ENCODE measurements at places on chromosomes 16 and 17.

- DNase-seq, result no peak
These were observed 481 bp downstream of the PDK2 start for GRCh38 chr17:50095626-50096037.

DNA sequence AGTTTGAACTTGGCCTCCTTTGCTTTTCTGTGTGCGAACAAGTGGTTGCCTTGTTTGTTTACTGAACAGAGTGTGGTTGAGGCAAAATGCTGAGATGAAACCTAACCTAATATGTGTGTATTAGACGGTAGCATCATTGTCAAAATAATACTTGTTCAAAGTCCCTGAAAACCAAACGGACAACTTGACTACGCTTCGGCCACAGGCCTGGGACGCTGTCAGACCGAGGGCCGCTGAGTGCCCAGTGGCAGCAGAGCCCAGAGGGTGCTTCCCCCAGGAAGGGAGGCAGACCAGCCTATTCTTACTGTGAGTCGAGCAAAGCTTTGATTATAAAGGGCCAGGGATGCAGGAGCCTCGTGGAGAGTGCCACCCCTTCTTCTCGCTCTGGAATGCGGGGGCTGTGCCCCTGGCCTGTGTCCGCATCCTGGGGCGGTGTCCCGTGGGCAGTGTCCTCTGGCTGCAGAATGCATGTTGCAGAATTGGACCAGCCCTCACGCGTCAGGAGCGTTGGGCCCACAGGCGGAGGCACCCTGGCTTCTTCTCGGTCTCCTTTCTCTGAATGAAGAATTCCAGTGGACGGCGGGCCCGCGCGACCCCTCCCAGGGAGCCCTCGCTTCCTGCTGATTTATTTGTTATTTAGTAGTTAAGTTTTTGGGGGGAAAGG lies 5.2 kb downstream of the ACSF3 start:
- no peak for DNase-seq

- no peak for DNase-seq
These were observed 5.6 kb upstream of the HSD3B7 start for GRCh38 chr16:30979170-30980022.

GRCh38 chr17:37614823-37615222 lies 5.6 kb upstream of the SYNRG start:
- DNase-seq, result no peak

GRCh38 chr16:66547101-66547989 lies 2.6 kb downstream of the TK2 start:
- DNase-seq, result no peak

GRCh38 chr16:54455030-54455725 lies 168.6 kb upstream of the IRX3 start:
- no peak for DNase-seq

GRCh38 chr16:81495321-81496234 lies 51.0 kb downstream of the CMIP start:
- no peak for DNase-seq

GRCh38 chr16:28264656-28265055 lies 27.7 kb upstream of the SBK1 start:
- DNase-seq, result no peak

GRCh38 chr17:2022647-2023240 lies 2.4 kb downstream of the RTN4RL1 start:
- DNase-seq, result no peak

DNA sequence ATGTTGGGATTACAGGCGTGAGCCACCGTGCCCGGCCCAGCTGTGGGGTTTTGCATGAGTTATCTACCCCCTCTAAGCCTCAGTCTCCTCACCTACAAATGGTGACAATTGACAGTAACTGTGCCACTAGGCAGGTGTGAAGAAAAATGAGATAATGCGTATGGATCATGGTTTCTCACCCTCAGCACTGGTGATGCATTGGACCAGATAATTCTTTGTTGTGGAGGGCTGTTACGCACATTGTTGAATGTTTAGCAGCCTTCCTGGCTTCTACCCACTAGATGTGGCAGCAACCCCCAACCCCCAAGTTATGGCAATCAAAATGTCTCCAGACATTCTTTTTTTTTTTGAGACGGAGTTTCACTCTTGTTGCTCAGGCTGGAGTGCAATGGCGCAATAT lies 9.0 kb upstream of the HAPSTR1 start:
- DNase-seq, result no peak

GRCh38 chr17:62073993-62074392 lies 8.9 kb upstream of the MED13 start:
- DNase-seq, result no peak

DNA sequence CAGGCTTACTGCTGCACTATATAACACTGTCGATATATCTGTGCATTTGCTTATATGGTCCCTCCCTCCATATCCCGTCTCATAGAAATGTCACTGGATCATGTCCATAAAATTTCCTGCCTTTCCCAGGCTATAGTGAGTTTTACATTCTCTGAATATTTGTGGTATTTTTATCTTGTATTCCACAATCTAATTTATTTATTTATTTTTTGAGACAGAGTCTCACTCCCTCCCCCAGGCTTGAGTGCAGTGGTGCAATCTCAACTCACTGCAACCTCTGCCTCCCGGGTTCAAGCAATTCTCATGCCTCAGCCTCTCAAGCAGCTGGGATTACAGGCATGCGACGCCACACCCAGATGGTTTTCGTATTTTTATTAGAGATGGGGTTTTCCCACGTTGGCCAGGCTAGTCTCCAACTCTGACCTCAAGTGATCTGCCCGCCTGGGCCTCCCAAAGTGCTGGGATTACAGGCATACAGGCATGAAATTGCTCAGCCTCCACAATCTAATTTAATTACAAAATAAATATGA lies 12.9 kb downstream of the TRIM37 start:
- DNase-seq, result no peak

- DNase-seq, result no peak
These were observed 12.4 kb upstream of the GFAP start for GRCh38 chr17:44927696-44928095.

GRCh38 chr17:40633871-40634270 lies 13.7 kb downstream of the SMARCE1 start:
- DNase-seq, result no peak

DNA sequence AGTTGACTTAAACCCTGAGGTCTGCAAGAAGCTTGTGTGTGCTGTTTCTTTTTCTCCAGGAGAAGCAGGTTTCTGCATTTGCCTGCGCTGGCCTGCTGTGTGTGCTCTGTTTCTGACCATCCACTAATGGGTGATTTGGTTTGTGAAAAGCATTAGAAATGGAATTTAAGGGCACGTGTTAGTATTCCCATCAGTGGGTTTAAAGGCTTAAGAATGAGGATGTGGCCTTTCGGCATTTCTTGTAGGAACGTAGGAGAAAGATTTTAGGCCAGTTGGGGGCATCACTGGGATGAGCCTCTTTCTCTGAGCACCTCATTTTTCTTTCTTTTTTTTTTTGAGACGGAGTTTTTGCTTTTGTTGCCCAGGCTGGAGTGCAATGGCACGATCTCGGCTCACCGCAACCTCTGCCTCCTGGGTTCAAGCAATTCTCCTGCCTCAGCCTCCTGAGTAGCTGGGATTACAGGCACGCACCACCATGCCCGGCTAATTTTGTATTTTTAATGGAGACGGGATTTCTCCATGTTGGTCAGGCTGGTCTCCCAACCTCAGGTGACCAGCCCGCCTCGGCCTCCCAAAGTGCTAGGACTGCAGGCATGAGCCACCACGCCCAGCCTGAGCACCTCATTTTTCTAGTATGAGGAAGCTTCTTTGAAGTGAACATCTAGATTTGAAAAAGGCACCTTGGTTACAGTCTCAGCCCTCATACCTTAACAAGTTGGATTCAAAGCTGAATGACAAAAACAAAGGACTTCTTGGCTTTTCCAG lies 110.3 kb downstream of the BANP start:
- DNase-seq, result no peak

DNA sequence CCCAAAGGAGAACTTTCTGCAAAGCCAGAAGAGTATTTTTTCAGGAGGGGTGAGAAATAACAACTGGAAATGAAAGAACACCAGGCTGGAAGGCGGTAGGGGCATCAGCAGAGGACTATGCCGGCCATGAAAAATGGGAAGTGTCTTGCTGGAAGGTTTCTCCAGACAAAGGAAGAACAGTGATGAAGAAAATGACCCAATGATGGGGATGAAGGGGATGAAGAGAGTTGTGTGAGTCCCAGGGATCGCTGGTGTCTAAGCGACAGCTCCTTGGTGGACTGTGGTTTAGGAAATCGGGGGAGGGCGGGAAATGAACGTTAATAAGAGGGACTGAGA lies 623 bp downstream of the TTLL6 start:
- no peak for DNase-seq

DNA sequence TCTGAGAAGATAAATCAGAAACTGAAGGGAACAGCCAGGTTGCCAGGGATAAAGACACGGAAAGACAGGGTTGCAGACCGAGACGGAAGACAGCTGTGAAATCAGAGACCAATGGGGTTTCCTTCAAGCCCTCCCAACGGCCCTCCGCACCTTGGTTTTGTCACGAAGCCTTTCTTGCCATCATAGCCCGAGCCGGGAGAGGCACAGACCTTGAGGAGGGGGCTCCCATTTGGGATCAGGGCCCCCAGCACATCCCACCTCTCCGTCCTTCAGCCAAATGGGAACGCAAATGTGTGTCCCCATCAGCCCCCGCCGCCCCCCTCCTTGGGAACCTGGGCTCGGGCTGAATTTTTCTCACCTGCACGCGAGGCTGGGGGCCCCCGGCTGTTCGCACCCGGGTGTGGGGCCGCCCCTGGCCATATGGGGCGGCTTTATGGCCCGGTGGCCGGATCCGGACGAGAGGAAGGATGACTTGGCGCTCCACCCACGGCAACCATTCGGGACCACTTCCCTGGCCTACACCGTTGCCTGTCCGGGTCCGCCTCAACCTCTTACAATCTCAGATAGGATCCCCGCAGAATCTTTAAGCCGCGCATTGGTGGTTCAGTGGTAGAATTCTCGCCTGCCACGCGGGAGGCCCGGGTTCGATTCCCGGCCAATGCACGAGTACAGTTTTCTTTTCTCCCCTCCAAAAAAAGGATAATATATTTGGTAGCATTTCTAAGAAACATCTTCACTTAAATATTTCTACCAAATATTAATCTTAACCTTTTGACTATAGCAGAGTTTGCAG lies 1.4 kb upstream of the HES7 start:
- peak; percentile 68 for DNase-seq

GRCh38 chr16:81639348-81639747 lies 139.7 kb upstream of the PLCG2 start:
- DNase-seq, result no peak

DNA sequence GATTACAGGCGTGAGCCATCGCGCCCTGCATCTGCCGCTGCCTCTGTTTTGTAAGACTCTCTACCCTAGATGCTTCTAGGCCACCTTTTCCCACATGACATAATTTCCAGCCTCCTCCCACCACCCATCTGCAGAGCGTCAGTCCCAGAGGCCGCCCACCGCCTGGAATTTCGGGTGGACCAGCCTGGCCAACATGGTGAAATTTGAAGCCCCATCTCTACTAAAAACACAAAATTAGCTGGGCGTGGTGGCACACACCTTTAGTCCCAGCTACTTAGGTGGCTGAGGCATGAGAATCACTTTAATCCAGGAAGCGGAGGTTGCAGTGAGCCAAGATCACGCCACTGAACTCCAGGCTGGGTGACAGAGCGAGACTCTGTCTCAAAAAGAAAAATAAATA lies 5.1 kb upstream of the CIBAR2 start:
- no peak for DNase-seq

DNA sequence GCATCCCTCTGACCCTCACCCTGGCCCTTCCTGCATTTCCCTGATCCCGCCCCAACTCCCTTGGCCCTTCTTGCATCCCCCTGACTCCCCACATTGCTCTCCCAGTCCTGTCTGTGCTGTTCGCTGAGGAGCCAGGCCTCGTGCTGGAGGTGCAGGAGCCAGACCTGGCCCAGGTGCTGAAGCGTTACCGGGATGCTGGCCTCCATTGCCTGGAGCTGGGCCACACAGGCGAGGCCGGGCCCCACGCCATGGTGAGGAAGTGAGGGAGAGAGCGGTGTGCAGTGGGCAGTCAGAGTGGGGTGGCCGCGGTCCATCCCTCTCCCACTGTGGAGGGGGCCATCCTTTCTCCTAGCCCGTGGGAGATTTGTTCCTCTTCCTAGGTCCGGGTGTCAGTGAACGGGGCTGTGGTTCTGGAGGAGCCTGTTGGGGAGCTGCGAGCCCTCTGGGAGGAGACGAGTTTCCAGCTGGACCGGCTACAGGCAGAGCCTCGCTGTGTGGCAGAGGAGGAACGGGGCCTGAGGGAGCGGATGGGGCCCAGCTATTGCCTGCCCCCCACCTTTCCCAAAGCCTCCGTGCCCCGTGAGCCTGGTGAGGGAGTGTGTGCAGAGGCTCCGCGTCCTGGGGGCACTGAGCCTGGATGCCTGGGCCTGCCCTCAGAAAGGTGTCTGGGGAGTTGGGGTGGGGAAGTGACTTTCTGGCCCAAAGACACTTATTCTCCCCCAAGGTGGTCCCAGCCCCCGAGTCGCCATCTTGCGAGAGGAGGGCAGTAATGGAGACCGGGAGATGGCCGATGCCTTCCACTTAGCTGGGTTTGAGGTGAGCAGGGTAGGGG lies 17.8 kb downstream of the PFAS start:
- no peak for DNase-seq

DNA sequence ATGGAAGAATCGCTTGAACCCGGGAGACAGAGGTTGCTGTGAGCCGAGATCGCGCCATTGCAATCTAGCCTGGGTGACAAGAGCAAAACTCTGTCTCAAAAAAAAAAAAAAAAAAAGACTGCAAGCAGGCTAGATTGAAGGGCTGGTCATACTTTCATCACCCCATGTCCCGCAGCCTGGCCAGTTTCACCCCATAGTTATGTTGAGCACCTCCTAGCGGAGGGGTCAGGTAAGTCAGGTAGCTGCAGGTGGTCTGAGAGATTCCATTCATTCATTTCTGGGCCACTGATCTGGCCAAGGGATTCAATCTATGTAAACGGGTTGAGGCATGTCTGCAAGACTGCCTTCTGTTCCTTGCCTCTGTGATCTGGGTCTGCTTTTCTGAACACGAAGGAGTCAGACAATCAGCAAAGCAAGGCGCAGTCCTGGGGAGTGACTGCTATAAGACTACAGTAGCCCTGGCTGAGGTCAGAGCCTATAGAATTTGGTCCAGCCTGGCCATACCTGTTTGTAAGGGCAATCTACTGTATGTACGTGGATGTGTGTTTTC lies 23.6 kb upstream of the BPTF start:
- no peak for DNase-seq

GRCh38 chr17:72571813-72572396 lies 451.1 kb downstream of the SOX9 start:
- DNase-seq, result no peak

- DNase-seq, result no peak
These were observed 14.7 kb downstream of the LRRC75A start for GRCh38 chr17:16477255-16477654.

GRCh38 chr17:7836596-7837407 lies 2.8 kb downstream of the KDM6B start:
- peak; percentile 97 for DNase-seq

Measured in NCI-H1694 treated with DMSO at 0.1 percent for 48 hours (cell line).